ENCODE measurements at places on chromosomes 12 and 14.

- no peak for DNase-seq
These were observed 535.2 kb downstream of the BCL11B start for GRCh38 chr14:98736701-98737338.

DNA sequence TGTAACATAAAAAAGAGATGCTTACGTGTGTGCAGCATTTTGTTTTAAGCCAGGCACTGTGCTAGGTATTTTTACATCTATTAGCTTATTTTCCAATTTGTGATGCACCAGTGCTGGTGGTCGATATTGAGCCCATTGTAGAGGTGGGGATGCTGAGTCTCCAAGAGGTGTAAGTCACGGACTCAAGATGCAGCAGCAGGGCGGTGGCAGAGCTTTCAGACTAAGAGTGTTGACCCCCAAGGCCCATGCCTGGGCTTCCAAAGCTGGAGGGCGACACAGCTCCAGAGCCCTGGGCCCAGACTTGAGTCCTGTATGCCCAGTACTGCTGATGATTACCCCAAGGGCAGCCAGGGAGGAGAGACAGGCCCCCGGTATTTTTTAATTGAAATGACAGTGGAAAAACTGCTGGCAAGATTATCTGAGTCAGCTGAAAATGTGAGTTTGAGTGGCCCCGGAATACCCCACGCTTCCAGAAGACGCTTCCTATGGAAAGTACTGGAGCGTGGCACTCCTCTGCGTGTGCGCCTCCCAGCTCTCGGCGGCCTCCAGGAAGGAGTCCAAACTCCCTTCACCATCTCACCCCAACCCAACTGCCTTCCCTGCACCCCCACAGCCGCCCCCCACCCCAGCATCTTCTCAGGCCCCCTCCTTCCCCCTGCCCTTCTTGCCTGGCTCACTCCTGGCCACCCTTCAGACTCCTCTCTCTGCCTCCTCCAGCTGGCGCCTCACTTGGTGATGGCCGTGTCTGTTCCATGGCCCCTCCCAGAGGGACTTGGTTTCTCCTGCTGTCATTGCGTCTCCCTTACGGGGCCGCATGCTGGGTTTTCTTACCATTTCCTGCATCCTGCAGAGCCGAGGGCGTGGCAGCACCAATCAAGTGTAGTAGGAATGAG is 40.7 kb downstream of the ELK3 start:
- DNase-seq = no peak

GRCh38 chr14:68232300-68233055 is 412.9 kb downstream of the RAD51B start:
- DNase-seq = peak; percentile 28

GRCh38 chr12:41510470-41510869 is 322.4 kb downstream of the PDZRN4 start:
- no peak for DNase-seq

GRCh38 chr12:1443421-1444141 is 150.8 kb downstream of the FBXL14 start:
- no peak for DNase-seq

DNA sequence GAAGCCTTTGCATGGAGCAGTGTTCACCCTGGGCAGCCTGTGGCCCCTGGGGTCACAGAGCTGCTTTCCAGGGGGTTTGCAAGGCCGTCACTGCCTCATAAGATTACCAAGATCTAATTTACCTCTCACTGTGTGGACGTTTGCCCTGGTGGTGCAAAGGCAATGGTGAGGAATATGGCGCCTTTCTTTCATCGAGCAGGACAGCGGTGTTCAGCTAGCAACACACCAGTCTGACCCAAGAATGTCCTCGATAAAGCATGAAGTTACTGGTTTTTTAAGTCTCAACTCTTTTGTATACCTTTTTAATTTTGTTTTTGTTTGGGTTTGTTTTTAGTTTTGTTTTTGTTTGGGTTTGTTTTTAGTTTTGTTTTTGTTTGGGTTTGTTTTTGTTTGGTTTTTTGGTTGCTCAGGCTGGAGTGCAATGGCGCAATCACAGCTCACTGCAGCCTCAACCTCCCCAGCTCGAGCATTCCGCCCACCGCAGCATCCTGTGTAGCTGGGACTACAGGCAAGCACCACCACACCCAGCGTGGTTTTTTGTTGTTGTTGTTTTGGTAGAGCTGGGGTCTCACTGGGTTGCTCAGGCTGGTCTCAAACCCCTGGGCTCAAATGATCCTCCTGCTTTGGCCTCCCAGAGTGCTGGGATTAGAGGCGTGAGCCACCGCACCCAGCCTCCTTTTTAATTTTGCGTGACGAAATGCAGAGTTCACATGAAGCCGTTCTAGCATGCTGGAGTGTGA is 57.9 kb downstream of the PPP2R5C start:
- no peak for DNase-seq

GRCh38 chr12:89469361-89469760 is 55.2 kb downstream of the GALNT4 start:
- no peak for DNase-seq

- DNase-seq = no peak
These were observed 65.1 kb downstream of the PPP1R36 start for GRCh38 chr14:64614805-64615391.

- no peak for DNase-seq
These were observed 6.6 kb downstream of the BEGAIN start for GRCh38 chr14:100580316-100581227.

DNA sequence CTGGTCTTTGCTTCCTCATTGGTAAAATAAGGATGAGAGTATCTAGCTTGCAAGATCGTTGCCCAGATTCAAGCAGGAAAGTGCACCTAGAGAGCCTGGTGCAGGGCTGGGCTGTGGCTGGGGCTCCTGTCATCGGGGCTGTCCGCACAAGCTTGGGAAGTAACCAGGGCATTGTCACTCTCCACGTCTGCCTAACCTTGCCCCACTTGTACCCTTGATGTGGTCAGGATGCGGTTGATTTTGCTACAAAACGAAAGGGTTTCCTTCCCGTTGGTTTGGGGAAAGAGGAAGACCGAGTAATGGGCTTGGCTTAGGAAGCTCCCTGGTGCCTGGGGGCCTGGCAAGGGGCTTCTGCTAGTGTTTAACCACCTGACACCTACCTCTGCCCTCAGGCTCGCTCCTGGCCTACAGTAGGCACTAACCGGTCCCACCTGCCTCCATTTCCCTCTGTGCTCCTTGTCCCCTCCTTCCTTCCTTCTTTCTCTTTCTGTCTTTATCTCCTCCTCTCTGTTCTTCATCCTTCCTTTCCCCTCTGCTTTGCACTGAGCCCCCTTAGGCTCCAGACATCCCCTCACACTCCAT is 21.8 kb downstream of the MVK start:
- DNase-seq = no peak

DNA sequence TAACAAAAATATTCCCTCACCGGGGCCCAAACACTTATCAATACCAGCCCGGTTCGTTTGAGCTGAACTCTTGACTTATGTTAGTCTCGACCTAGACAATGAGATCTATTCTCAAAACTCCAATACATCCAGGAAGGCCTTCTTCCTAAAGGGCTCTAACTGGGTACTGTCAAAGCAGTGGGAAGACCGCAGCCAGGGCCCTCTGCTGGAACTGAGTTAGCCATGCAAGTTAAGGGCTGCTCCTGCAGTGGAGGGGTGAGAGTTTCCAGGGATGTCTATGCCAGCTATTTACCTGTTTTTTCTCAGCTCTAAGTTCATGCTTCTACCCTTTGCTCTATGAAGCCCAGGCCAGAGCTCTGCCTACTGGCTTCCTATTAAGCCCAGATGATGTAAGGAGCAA is 348.8 kb downstream of the GXYLT1 start:
- DNase-seq = no peak

GRCh38 chr12:115294453-115295133 is 610.6 kb upstream of the TBX3 start:
- DNase-seq = no peak

GRCh38 chr14:72714871-72715214 is 179.1 kb downstream of the DPF3 start:
- DNase-seq = no peak

DNA sequence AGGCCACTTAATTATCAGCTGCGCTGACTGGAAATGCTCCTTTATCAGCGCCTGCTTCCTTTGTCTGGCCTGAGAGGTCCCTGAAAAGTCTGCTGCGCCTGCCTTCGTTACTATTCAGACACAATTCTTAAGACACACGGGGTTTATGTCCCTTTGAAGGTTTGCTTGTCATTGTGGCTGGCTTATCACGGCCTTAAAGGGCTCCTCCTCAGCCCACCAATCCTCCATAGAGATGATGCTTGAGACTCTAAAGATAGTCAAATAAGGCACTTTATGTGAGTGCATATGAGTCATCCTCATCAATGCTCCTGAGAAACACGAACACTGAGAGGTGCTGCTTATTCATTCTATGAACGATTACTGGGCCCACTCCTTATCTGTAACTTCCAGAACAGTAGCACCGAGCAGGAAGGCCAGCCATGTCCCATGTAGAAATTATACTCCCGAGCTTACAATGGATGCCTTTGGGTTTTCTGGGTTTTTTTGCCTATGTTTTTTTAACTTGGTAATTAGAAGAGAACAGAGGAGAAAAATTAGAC is 1268.2 kb upstream of the TMEM132C start:
- DNase-seq = no peak

DNA sequence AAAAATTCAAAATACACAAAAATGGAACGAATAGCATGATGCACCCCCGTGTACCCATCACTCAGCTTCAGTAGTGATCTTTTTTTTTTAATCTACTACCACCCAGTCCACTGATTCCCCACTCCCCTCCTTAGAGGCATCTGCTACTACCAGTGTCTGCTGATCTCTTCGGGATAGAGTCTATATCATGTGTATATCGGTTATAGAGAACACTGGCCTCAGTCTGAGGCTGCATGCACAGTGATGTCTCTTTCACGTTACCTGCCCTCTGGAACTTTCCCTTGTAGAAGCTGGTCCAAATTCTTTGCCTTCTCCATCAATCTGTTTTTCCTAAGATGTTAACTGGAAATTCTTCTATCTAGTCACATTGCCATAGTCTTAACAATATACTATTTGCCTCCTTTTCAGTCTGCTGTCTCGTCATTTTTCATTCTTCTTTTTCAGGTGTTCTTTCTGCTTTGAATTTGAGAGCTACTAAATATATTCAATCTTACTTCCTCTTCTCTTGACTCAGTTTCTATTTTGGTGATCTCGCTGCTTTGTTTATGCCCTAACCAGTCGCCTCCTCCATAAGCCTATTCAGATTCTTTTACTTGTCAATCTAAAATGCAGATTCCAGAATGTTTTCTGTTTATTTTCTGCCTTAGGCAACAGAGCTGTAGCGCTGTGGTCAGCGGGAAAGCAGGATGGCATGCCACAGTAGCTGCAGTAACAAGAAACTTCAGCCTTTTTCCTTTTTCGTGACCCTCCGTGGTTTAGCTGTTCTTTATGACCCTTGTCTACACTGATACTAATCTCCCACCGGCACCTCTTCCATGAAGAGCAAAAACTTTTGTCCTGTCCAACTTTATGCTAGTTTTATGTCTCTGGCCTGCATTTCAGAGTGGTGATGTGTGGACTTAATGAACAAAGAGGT is 67.0 kb downstream of the FBXW8 start:
- DNase-seq = no peak

- DNase-seq = no peak
These were observed 153.8 kb downstream of the SLC35F4 start for GRCh38 chr14:57712102-57712501.

DNA sequence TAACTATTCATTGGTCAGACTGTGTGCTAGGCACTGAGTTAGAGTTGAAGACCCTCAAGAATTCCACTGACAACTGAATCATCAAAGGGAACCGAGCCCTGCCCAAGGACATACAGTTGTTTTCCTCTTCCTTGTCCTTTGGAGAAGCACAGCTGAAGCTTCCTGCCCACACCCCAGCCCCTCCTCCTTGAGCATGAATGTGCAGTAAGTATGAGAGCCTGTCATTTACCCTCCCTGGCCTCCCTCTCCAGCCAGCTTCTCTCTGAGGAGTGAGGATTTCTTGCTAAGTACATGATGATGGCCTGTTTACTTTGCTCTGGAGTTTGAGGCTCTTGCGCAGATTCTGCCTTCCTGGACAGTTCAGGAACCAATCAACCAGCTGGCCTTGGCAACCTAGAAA is 235.2 kb downstream of the CACNA1C start:
- DNase-seq = no peak

DNA sequence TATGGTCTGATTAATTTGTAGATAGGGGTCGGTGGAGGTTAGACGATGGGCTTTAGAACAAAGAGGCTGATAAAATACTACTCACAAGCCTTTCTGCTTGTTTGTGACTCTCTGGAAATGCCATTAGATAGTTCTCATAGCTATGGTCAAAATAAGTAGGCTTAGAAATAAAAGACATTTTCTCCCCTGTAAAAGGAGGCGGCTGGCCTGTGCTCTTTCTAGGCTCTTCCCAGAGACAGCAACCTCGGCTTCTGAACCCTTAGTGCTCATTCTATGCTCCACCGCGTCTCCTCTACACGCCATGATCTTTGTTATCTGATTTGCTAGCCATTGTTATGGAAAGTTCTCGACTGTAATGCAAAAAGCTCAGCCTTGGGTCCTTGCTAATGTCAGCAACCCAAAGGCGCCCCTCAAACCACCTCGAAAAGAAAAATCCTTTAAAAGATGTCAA is 64.5 kb downstream of the CRADD start:
- no peak for DNase-seq

GRCh38 chr12:53495903-53496751 is 3.1 kb downstream of the MAP3K12 start:
- DNase-seq = no peak

DNA sequence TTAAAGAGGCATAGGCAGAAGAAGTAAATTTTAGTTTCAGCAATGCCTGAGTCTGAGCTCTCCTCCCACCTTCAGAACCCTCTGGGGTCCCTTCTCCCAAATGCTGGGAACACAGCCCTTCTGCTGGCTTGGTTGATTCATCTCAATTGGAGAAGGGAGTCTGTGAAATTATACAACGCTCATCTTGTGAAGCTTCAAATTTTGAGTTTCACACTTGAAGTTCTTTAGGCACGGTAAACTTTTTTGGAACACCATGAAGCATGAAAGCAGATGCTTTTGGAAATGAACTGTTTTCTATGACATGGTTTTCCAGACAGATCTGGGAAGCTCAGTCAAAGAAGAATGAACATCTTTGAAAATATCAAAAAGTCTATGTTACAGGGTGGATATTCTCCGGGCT is 69.9 kb downstream of the TBK1 start:
- DNase-seq = no peak

DNA sequence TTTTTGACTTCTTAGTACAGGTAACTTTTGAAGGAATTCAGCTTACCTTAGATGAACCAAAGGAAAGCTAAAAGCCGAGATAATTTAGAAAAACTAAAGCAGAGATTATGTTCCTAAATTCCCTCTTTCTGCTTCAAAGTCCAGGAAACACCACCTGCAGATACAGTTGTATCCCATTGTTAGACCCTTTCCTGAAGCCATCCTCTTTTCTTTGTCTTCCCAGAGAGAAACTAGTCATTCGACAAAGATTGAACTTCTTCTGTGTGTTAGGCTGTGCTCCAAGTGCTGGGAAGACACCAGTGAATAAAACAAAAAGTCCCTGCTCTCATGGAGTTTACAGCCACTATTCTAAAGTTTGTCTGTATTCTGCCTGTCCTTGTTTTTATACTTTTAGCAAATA is 29.3 kb downstream of the PPM1A start:
- no peak for DNase-seq

All from NCI-H345 (cell line).